ENCODE measurements at places on chromosomes 7 and 10.

DNA sequence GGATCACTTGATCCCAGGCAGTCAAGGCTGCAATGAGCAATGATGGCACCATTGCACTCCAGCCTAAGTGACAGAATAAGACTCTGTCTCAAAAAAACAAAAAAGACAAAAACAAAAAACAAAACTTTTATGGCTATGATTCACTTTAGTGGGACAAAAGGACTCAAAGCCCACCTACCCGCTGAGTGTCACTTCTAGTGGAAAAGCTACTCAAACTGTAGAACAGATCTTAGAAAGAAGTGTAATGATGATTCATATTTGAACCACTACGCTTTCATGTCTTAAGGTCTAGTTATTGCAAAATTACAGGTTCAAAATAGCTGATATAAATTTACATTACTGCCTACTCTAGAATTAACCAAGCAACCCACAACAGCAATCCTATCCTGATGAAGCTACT lies 47.1 kb upstream of the OTUD1 start:
- DNase-seq, result no peak

DNA sequence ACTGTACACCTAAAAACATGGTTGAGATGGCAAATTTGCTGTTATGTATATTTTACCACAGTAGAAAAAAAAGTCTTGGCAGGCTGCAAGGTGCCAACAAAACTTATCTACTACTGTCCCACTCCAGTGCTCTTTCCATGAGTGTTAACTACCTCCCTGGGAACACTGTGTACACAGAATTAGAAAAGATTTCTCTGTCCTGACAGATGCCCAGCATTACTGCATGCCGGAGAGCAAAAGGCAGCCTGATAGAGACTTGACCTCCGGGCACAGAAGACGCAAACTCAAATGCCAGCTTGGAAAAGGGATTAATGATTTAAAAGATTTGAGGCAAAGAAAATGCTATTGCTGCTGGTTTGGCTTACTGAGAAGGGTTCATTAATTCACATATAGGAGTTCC lies 228.8 kb downstream of the TMEM178B start:
- no peak for DNase-seq

GRCh38 chr7:126398851-126399529 lies 853.8 kb downstream of the GRM8 start:
- no peak for DNase-seq

DNA sequence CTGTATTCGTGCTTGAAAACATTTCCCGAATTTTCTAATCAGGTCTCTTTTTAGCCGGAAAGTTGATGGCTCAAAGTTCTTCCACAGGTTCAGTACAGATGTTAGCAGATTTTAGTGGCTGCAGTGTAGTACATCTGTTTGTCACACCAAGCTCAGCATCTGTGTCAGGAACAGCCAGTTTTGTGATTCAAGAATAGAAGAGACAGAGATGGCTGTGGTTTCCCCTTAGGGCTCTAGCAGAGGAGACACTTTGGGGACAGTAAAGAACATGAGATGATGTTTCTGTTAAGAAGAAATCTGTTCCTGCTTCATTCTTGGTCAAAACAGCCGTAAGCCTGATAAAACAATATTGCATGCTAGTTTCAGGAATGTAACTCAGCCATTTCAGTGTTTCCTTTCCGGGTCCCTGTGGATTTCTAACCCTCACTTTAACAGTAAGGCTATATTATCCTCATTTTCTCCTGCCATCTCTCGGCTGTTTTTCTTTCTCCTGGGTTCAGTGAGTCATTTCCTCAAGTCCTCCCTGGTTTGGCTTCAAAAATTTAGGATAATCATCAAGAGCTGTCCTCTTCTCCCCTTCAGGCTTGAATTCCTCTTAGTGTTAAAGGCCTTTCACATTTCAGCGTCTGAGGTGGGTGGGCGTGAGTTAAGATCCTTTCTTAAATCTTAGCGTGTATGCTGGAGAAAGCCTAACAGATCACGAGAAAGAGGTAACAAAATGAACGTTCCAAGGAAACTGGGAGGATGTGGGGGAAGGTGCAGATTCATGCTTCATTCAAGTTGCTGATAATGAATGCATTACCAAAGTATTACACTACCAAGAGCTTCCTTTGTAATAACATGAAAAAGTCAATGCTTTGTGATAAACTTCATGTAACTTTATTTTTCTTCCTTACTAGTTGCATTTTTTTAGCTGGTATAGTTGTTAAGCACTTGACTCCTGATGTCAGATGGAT lies 37.1 kb upstream of the BICC1 start:
- DNase-seq, result no peak

GRCh38 chr10:123140164-123140982 lies 4.6 kb downstream of the HMX3 start:
- no peak for DNase-seq

DNA sequence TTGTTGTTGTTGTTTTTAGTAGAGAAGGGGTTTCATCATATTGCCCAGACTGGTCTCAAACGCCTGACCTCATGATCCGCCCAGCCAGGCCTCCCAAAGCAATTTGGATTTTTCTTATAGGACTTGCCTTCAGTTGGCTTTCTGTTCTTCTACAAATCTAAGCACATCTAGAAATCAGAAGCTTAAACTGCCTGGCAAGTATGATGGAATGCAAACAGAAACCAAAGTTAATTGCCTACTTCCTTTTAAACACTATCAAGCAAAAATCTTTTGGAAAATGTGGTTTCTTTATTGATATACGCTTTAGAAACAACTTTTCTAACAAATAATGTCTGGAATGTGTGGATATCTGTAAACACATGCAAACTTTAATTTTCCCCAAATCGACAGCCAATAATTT lies 64.9 kb downstream of the USP6NL start:
- DNase-seq, result no peak

DNA sequence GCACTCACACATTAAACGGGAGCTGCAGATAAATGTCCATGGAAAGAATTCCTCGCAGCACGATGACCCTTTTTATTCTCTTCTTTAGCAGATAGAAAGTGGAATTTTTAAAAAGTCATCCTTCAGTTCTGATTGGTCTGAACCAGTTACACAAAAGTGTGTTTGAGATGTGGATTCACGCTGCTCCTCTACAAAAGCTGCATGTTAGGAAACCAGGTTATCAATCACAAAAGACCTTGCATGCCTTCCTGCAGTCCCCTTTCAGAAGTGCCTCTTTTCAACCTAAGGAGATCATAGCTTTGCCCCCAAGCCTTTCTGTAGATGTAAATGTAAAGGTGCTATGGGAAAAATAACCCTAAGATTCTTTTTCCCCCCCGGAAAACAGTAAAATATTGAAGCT lies 299.7 kb downstream of the PLXDC2 start:
- DNase-seq, result no peak

DNA sequence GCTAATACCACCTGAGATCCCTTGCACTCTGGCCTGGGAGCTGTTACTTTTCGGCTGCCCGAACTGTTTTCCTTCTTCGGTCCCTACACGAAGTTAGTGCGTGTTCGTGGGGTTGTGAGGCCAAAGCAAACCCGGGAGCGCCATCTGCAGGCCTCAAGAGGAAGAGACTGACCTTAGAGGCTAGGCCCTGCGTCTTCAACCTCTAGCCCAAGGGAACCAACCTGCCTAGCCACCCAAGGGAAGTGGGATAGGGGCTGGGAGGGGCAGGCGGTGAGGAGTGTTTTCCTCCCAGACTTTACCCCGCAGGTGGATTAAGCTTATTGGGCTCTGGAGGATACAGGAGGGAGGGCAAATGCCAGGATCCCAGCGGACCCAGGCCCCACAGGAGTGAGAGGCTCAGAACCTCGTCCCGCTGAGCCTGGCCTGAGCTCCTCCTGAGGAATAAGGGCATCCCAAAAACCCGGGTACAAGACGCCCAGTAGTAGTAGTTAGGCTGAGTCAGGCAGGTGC lies 1.7 kb upstream of the PAX2 start:
- DNase-seq, result no peak

- no peak for DNase-seq
Measured at GRCh38 chr10:77530011-77530410, 107.6 kb downstream of the KCNMA1 start.

- DNase-seq, result no peak
Measured at GRCh38 chr10:49498425-49498824, 40.5 kb downstream of the ERCC6 start.

DNA sequence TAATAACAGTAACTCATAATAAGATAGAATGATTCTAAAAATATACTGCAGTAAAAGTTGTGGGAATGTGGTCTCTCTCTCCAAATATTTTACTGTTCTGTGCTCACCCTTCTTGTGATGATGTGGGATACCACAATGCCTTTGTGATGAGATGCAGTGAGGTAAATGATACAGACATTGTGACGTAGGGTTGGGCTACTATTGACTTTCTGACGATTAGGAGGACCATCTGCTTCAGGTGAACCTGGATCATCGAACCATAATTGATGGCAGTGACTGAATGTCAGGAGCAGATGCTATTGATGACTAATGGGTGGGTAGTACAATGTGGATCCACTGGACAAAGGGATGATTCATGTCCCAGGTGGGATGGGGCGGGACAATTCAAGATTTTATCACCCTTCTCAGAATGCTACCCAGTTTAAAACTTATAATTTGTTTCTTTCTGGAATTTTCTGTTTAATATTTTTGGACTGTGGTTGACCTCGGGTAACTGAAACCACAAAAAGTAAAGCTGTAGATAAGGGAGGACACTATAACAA lies 73.9 kb upstream of the ARMC3 start:
- no peak for DNase-seq

DNA sequence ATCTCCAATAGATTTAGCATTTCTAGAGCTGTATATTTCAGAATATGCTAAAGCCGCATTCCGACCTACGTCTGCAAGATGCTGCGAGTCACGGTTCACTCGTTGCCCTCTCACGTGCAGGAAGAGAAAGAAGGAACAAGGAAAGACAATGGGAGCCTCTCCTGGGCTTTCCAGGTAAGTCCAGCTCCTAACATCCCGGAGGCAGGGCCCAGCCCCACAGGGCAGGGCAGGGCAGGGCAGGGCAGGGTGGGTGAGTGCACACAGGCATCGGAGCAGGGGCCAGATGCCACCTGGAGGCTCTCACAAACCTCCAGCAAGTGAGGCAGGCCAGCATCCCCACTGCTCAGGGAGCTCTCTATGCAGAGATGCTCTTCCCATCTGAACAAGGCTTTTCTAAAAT lies 50.8 kb downstream of the VOPP1 start:
- no peak for DNase-seq

DNA sequence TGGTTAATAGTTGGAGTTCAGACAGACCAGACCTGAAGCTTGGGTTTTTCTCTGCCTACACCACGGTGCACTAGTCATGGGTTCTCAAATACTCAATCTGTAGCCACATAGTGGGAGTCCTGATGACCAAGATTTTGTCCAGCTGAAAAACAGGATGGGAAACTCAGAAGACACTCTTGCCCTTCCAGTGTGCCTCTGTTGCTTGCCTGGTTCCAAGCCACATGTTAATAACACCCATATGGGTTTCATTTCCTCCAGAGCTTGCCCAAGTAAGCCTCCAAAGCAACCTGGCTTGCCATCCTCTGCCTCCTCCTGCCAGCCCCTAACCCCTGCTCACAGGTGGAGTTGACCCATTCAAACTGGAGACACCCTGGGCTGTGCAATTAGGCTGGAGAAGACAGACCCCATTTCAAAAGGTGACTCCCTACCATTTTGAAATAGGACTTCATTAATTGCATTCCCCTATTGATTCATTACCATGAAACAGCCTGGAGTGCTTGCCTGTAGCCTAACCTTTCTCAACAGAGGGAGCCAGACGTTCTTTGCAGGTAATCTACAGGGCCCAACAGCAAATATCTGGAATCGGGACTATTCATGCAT lies 108.0 kb upstream of the HABP2 start:
- DNase-seq, result no peak

DNA sequence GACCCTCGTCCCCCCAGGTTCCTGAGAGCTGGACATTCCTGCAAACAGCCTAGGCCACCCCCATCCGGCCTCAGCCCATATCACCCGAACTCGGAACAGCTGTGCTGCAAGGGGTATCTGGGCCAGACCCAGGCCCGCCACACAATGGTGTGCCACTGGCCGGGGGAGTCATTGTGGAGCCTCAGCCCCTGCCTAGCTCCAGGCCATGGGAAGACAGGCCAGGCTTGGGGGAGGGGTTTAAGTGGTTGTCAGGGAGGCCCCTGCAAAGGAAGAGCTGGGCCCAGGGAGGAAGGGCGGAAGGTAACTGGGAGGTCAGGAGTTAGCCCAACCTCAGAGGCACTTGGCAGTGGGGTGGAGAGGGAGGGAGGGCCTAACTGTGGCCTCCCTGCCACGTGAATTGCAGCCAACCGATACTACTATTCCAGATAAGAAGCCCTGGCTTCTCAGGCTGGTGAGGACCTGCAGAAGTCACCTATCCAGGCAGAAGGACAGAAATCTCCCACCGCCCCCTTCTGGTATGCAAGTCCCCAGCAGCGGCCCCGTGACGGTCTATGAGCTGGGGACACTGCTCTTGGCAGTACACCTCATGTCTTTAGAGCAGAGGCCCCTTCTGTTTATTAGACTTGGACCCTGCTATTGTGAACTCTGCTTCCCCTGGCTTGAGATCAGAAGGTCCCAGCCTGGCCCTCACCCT lies 26.8 kb downstream of the VSIR start:
- no peak for DNase-seq

GRCh38 chr7:138546064-138546619 lies 86.1 kb downstream of the TRIM24 start:
- DNase-seq, result no peak

DNA sequence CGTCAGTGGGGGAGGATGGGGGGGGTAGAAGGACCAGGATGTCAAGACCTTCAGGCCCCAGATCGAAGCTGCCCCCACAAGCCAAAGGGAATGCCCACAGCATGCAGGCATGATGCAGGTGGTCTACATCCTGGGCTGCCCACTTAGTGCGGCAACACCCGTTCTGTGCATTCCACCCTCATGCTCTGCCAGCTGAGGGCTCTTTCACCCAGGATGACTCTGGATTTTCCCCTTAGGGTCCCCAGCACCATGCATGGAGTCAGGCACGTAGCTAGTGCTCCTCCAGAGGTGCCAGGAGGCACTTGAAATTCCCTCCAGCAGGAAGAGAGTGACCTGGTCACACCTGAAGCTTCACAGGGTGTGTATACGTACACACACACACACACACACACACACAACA lies 66.2 kb downstream of the SH3PXD2A start:
- DNase-seq, result no peak

DNA sequence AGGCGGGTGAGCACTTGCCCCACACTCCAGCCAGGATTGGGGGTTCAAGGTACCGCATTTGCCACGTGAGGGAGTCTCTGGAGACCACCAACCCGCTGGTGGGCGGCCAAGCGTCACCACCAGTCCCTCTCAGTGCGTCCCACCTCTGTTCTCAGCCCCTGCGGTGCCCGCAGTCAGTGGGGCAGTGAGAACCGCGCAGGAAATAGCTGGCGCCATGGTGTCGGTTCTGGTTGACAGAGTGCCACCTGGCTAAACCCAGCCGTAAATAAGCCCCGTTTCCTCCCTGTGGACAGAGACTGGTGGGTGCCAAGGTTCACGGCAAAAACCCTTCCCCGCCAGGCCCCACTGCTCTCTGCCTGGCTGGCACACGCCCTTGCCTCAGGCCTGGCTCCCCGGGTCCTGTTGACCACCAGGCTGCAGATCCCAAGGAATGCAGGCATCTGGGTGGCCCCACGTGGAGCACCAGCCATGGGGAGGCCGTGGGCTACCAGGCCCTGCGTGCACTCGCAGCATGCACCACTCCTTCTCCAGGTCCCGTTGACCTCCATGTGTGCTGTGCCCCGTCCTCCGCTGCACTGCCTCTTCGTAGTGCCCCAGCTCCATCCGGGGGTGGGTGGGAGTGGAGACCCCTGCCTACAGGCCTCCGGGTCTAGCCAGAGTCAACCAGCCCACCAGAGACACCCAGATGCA lies 140.0 kb downstream of the LHPP start:
- DNase-seq, result no peak

- no peak for DNase-seq
Measured at GRCh38 chr7:1768832-1769231, 98.8 kb downstream of the ELFN1 start.

- no peak for DNase-seq
Measured at GRCh38 chr10:4719036-4719435, 107.0 kb upstream of the AKR1E2 start.

- no peak for DNase-seq
Measured at GRCh38 chr10:121357401-121357800, 240.8 kb downstream of the FGFR2 start.
